ENCODE measurements at places on chromosomes 7 and 10.

GRCh38 chr10:61978965-61979364 is 77.5 kb downstream of the ARID5B start:
- no peak for DNase-seq

DNA sequence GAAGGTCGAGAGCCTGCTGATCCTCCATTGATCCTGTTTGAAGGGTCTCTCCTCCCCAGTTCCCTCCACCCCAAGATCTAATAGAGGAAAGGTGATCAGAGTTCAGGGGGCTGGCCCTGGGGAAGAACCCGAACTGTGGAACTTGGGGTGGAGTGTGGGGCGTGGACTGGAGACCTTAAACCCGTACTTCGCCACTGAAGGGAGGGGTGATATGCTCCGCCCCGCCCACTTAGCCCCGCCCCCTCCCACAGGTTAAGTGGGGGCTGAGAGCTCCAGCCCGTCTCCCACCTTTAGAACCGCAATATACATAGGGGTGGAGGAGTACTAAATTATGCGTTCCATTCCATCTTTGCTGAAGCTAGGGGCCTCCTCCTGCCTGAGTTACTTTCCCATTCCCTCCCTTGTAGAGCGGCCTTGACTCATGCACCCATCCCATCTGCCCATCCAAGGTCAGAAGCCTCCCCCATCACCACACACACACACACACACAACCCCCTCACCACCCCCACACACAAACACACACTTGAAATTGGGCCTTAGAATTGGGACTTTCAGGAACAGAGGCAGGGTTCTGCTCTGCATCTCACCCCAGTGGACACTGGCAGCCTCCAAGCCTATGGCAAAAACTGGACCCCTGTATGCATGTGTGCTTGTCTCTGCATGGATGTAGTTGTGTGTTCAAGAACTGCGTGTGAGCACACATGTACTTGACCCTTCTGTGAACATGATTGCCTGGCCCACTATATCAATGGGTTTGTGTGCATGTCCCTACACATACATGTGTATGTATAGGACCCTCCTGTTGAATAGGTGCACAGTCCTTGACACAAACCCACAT is 991 bp downstream of the SEMA4G start:
- no peak for DNase-seq

DNA sequence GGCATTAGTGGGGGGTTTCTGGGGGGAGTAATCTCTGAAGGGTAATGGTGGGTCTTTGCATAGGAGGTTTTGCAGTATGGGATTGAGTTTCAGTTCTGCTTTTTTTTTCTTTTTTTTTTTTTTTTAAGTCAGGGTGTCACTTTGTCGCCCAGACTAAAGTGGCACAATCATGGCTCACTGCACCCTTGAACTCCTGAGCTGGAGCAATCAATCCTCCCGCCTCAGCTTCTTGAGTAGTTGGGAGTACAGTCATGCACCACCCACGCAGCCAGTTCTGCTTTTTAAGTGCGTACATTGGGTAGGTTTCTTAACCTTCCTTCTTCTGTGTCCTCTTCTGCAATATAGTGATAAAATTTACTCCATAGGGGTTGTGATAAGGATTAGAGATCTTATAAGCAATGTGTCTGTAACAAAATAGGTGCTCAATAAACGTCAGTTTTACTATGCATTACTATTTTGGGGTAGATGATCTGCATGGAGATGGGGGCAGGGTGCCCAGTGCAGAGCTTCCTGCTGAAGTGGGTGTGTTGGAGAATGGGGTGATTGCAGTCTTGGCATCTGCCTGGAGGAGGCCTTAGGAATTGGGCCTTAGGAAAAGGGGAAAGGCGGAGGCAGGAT is 9.6 kb downstream of the KAZALD1 start:
- DNase-seq, result no peak

DNA sequence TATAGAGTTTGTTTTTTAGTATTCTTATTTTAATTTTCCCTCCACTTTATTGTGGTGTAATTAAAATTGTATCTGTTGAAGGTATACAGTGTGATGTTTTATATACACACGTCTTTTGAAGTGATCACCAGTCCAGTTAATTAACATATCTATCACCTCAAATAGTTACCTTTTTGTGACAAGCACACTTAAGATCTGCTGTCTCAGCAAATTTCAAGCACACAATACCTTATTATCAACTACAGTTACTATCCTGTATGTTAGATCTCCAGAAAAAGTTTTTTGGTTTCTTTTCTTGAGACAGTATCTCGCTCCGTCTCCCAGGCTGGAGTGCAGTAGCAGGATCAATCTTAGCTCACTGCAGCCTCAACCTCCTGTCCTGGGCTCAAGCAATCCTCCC is 8.7 kb downstream of the WIPI2 start:
- DNase-seq, result no peak

- no peak for DNase-seq
Observed at GRCh38 chr10:35523670-35524225, 81.4 kb upstream of the GJD4 start.

GRCh38 chr7:111528331-111528730 is 34.0 kb downstream of the IMMP2L start:
- no peak for DNase-seq

DNA sequence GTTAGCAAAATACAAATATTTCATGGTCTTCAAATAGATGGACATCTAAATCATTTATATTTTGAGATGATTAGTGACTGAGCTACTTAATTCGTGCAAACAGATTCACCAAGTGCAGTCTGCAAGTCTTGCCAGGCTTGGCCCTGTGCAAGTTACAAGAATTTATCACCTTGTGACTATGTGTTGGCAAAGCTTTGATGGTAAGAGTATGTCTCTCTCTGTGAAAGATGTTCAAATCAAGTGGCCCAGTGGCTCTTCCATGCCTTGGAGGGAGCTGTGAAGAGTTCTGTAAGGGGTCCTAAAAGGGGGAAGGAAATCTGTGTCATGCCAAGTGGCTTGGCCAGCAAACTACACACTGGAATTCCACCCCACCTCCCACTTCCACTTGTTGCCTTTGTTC is 397.3 kb downstream of the TYW1 start:
- no peak for DNase-seq

GRCh38 chr10:46540412-46541016 is 15.9 kb downstream of the GPRIN2 start:
- DNase-seq, result no peak

- no peak for DNase-seq
Observed at GRCh38 chr7:97422046-97422445, 304.5 kb downstream of the SDHAF3 start.

DNA sequence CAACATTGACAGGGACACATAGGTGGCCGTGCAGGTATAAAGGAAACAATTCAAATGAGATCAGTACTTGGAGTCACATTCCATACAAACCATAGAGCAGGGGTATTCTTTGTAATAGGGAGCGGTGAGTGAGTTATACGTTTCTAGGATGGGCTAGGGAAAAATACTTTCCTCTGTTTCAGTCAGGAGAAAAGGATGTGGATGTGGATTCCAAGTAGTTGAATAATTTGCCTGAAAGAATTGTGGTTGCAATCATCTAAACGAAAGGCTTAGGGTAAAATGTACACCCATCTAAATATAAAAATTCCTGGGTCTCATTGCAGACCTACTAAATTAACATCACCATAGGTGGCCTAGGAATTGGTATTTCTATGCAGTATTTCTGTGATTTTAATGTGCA is 270.7 kb upstream of the IGFBP3 start:
- DNase-seq, result no peak

- no peak for DNase-seq
Observed at GRCh38 chr7:55381189-55381588, 16.1 kb downstream of the LANCL2 start.

DNA sequence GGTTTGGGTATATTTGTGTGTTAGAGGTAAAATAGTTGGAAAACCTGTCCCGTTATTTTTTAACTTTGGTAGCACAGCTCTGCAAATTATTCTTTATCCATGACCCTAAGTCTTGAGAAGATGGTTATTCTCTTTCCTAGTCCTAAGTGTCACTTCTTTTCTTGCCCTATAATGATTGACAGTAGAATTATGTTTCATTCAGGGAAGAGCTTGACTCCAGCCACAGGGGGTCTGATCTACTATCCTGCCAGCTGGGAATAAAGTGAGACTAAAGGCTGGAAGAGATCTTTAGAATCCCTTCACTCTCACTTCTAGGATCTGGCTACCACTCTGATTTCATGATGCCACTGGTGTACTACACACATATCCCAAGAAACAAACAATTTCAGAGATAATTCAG is 90.4 kb downstream of the PHTF2 start:
- no peak for DNase-seq

Measured in amygdala (tissue), 56 donors.